NCI-H2171 (cell line): ENCODE measurements at places on chromosomes 3 and 15.

DNA sequence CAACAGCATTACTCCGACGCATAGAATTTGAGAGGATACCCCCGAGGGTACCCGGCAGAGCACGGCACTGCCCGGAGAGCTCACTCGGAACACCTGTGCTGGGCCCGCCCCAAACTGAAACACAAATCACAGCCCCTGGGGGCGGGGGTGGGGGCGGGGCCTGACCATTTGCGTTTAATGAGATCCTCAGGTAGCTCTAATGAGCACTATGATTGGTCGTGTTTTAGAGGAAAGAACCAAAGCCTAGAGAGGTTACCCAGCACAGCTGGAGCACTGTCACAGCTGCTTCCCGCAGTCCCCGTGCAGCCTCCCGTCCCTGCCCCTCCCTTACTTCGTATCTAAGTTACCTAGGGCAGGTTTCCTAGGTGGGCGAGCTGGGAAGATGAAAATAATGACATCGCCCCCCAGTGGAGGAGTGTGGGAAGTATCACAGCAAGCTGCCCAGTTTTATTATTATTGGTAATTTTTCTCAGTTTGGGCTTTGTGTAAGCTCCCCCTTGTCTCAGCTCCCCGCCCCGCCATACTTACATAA lies 187.1 kb downstream of the PDE8A start:
- peak; percentile 74 for DNase-seq

DNA sequence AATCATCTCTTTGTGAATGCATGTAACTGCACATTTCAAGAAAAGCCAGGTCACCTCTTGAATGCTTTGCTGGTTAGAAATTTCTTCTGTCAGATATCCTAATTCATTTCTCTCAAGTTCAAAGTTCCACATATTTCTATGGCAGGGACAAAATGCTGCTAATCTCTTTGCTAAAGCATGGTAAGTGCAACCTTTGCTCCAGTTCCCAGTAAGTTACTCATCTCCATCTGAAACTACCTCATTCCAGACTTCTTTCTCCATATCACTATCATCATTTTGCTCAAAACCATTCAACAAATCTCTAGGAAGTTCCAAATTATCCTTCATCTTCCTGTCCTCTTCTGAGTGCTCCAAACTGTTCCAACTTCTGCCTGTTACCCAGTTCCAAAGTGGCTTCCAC lies 230.6 kb downstream of the ZMAT3 start:
- DNase-seq = no peak

- no peak for DNase-seq
Measured at GRCh38 chr15:100108846-100109245, 232.9 kb downstream of the ADAMTS17 start.

DNA sequence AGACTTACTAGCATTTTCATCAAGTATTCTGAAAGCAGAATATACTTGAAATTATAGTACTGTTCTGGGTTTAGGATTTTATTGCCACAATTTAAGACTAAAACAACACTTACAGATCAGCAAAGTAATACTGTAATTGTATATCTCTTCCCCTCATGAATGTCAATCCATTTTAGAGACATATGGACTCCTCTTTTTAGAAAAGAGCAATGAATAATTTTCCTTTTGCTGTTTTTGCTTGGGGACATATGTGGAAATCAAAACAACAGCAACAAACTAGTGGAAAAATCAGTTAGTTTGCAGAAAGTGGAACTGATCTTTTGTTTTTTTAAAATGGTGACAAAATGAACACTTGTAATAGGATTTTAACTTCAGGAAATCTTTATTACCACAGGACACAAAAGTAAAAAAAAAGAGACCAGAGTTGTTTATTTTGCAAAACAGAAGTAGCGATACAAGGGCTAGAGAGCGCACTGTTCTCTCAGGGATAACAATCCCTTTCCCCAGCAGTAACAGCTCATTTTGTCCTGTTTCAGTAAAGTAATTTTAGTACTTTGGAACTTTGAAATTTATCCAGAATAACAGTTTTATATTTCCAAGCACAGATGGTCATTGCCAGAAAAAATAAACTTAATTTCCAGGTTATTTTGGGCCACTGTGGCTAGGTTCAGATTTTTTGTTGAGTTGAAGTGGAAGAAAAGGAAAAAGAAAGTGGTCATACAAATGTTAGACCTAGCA lies 17.1 kb downstream of the LEKR1 start:
- no peak for DNase-seq

DNA sequence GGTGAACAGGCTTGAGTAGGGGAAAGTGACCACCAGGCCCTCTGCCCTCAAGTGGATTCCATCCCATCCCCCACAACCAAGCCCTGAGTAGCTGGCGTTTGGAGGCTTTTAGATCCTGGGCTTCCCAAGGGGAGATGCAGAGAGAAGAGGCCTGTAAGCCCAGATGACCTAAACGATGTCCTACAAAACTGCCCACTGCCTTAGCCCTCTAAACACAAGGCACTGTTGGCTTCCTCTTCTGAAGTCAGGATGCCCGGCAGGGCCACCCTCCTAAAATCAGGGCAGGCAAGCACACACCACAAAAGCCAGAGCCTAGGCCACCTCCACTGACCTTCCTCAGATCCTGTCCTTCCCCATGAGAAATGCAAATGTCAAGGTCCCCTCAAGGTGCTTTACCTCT lies 68.6 kb downstream of the ADCY5 start:
- DNase-seq = no peak

DNA sequence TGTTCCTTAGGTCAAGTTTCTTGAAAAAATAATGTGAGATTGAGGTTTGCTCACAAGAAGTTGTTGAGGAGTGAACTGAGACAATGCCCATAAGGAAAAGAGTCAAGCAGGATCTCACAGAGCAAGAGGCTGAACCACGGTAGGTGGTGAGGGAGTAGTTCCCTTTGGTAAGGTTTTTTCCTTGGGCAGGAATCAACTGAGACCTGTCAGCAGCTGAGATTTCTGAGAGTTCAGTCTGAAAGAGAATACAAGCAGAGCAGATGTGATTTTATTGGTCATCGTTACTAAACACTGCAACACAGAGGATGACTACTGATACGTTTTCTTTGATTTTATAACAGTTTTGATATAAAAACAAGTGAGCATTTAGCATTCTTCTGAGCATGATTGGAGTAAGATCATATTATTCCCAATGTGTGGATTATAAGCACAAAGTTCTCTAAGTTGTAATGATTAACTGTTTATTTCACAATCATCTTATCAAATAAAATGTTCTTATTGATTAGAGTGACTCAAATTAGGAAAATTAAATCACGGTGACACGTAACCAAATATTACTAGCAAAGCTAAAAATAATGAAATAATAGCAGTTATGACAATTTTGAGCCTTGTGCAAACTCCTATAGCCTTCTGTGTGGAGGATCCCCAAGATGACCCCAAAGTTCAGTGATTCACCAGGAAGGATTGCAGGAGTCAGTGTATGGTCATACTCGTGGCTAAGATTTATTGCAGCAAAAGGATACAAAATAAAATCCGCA lies 346.2 kb upstream of the ZNF717 start:
- no peak for DNase-seq

- DNase-seq = no peak
Measured at GRCh38 chr3:9864200-9864927, 15.7 kb downstream of the CIDEC start.
